ENCODE measurements at places on chromosomes 4 and X. TPM values are rescaled to one million over a fixed set of nuclear protein-coding genes. Genes with fewer than 3 reads are reported as not detected.

- H3K36me3 ChIP-seq, result no peaks in the 10 kb centered on the region
- no peaks in the 10 kb centered on the region for H3K27me3 ChIP-seq
- peak; percentile 21 for DNase-seq
- H3K4me3 ChIP-seq, result no peak overlapping the region
Measured at GRCh38 chrX:151703487-151703886, 8.2 kb downstream of the PRRG3 start.

DNA sequence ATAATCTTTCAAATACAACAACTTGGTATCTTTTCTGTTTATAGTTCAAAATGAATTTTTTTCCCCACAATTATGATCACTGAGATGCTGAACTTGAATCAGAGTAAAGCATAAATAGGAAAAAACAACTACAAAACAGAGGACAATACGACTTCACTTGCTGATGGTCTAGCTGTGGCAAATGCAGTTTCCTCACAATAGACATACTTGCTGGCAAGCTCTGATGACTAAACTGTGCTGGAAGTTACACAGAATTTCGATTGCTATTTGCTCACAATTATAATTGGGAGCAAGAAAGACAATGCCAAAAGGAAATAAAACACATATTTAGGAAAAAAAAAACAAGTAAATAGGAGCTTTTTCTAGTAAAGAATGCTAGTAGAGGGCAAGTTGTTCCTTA lies 14.7 kb downstream of the VEGFC start:
- peak; percentile 86 for DNase-seq
- H3K36me3 ChIP-seq, result no peaks in the 10 kb centered on the region
- peak overlapping the region; percentile 31 for H3K4me3 ChIP-seq
- peak overlapping the region; percentile 87 for H3K27ac ChIP-seq
- H3K4me1 ChIP-seq, result peaks cover 34% of the 10 kb centered on the region

DNA sequence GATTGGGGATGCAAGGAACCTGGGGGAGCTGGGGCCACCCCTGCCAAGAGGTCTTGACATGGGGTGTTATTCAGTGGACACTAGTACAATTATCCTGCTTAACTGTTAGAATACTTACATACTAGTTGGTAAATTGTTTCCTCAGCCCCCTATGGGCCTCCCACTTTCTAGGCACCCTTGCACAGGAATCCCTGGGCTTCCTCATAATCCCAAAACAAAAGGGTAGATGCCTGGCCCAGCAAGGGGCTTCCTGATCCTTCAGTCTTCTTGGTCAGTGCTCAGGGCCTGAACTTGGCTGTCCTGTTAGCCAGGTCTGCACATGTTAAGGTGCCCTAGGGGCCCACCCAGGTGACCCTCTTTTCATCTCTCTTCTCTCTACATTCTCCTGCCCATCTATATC lies 48.7 kb upstream of the MSX1 start:
- no peak for DNase-seq
- peaks cover 16% of the 10 kb centered on the region for H3K27me3 ChIP-seq
- no peak overlapping the region for H3K4me3 ChIP-seq
- no peak overlapping the region for H3K27ac ChIP-seq

DNA sequence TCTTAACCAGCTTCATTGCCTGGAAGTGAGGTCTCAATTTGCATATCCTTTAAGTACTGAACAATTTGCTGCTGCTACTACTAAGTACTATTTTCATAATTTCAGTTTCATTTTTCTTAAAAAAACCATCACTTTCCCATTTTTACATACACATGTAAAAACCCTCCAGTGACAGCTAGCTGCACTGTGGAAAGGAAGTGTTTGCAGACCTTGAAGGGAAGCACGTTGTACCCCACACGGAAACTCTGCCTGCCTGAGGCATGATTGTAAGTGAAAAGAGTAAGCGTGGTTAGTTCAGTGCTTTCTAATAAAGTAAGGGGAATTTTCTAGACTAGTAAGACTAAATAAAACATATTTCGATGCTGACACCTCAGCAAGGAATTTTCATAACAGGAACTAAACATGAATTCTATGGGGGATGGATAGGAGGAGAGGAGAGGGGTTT lies 103.6 kb downstream of the RAPGEF2 start:
- peaks cover 3% of the 10 kb centered on the region for H3K36me3 ChIP-seq
- H3K27ac ChIP-seq, result no peak overlapping the region
- H3K4me1 ChIP-seq, result peaks cover 13% of the 10 kb centered on the region
- no peak overlapping the region for H3K4me3 ChIP-seq
- DNase-seq, result peak; percentile 61
- H3K27me3 ChIP-seq, result no peaks in the 10 kb centered on the region

DNA sequence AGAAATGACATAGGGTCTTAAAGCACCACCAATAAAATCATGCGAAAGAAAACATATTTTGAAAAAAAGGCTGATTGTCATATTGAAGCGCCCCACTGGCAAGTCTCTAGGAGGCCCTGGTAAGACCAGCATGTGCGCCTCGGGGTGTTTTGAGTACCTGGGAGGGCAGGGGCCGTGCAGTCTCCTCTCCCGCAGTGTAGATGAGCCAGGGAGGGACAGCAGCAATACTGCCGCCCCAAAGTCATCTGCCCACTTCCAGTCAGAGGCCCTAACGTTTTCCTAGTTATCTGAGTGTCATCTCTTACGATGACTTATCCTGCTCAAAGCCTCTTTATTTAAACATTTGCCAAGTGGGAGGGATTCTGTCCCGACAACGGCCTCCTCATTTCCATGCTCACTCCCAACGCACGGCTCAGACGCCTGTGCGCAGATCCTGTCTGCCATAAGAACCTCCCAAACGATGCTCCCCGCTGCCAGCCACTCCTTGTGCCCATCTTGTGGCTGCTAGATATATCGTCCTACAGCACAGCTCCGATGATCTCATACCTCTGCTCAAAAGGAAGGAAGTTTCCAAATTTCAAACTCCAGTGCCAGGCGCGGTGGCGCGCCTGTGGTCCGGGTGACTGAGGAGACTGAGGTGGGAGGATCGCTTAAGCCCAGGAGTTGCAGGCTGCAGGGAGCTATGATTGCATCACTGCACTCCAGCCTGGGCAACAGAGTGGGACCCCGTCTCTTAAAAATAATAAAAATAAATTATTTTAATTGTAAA lies 17.2 kb upstream of the SCRG1 start:
- H3K27ac ChIP-seq, result no peak overlapping the region
- H3K36me3 ChIP-seq, result no peaks in the 10 kb centered on the region
- H3K4me3 ChIP-seq, result no peak overlapping the region
- no peak for DNase-seq
- H3K4me1 ChIP-seq, result no peaks in the 10 kb centered on the region

GRCh38 chr4:16988814-16989213 lies 90.4 kb upstream of the LDB2 start:
- H3K4me1 ChIP-seq, result no peaks in the 10 kb centered on the region
- no peak overlapping the region for H3K27ac ChIP-seq
- no peaks in the 10 kb centered on the region for H3K36me3 ChIP-seq

- H3K36me3 ChIP-seq, result no peaks in the 10 kb centered on the region
- DNase-seq, result no peak
- H3K27ac ChIP-seq, result no peak overlapping the region
- no peaks in the 10 kb centered on the region for H3K27me3 ChIP-seq
- no peak overlapping the region for H3K4me3 ChIP-seq
- H3K4me1 ChIP-seq, result no peaks in the 10 kb centered on the region
Measured at GRCh38 chrX:112803060-112803459, 37.6 kb downstream of the AMOT start.

- H3K27me3 ChIP-seq, result no peaks in the 10 kb centered on the region
- peak overlapping the region; percentile 56 for H3K27ac ChIP-seq
- DNase-seq, result peak; percentile 97
- H3K4me1 ChIP-seq, result peaks cover 18% of the 10 kb centered on the region
Measured at GRCh38 chr4:24778464-24779225, 16.7 kb upstream of the SOD3 start.

- H3K27me3 ChIP-seq, result no peaks in the 10 kb centered on the region
- DNase-seq, result no peak
- H3K36me3 ChIP-seq, result no peaks in the 10 kb centered on the region
- no peak overlapping the region for H3K27ac ChIP-seq
Measured at GRCh38 chrX:44080083-44080482, 106.9 kb upstream of the NDP start.

DNA sequence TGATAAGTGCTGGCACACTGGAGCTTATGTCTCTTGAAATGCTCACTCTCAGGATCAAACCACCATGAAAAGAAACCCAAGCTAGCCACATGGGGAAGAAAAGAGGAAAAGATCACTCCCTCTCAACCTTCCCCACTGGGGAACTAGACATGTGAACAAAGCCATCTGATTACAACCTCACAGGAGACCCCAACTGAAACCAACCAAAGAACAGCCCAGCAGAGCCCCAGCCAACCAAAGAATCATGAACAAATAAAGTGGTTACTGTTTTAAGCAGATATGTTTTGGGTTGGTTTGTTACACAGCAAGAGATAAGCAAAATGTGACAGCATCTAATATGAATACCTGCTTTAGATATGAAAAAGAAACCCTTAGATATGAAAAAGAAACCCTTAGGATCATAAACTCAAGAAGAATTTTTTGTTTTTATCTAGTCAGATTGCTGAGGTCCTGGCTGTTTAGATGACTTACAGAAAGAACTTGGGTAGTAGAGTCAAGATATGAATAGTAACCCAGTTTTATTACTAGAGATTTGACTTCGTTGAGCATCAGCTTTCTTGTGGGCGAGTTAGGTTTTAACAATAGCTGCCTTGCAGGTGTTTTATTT lies 23.7 kb upstream of the TLR7 start:
- DNase-seq, result no peak
- no peak overlapping the region for H3K27ac ChIP-seq
- H3K4me1 ChIP-seq, result no peaks in the 10 kb centered on the region
- no peak overlapping the region for H3K4me3 ChIP-seq
- H3K36me3 ChIP-seq, result no peaks in the 10 kb centered on the region

- no peaks in the 10 kb centered on the region for H3K4me1 ChIP-seq
- no peak overlapping the region for H3K27ac ChIP-seq
- H3K27me3 ChIP-seq, result no peaks in the 10 kb centered on the region
- no peaks in the 10 kb centered on the region for H3K36me3 ChIP-seq
- DNase-seq, result peak; percentile 29
Measured at GRCh38 chrX:18448416-18448815, 23.0 kb downstream of the CDKL5 start.

GRCh38 chr4:169220854-169221411 lies 49.8 kb downstream of the SH3RF1 start:
- no peak overlapping the region for H3K4me3 ChIP-seq
- peaks cover 7% of the 10 kb centered on the region for H3K36me3 ChIP-seq
- H3K27ac ChIP-seq, result no peak overlapping the region
- H3K27me3 ChIP-seq, result no peaks in the 10 kb centered on the region
- peaks cover 15% of the 10 kb centered on the region for H3K4me1 ChIP-seq

- no peaks in the 10 kb centered on the region for H3K36me3 ChIP-seq
- H3K27me3 ChIP-seq, result no peaks in the 10 kb centered on the region
- DNase-seq, result no peak
- H3K27ac ChIP-seq, result no peak overlapping the region
- H3K4me1 ChIP-seq, result no peaks in the 10 kb centered on the region
Measured at GRCh38 chr4:36313301-36313700, 31.9 kb downstream of the DTHD1 start.

The SFRP2 gene
- 146 TPM for total RNA-seq

The SLC4A4 gene
- 3.7 TPM for total RNA-seq

The GAGE13 gene
- total RNA-seq, result not detected

The ADH1C gene
- not detected for total RNA-seq

The CT45A1 gene
- total RNA-seq, result not detected

All from astrocyte (in vitro differentiated cells and primary cell).